ENCODE measurements at places on chromosomes 16 and 17.

DNA sequence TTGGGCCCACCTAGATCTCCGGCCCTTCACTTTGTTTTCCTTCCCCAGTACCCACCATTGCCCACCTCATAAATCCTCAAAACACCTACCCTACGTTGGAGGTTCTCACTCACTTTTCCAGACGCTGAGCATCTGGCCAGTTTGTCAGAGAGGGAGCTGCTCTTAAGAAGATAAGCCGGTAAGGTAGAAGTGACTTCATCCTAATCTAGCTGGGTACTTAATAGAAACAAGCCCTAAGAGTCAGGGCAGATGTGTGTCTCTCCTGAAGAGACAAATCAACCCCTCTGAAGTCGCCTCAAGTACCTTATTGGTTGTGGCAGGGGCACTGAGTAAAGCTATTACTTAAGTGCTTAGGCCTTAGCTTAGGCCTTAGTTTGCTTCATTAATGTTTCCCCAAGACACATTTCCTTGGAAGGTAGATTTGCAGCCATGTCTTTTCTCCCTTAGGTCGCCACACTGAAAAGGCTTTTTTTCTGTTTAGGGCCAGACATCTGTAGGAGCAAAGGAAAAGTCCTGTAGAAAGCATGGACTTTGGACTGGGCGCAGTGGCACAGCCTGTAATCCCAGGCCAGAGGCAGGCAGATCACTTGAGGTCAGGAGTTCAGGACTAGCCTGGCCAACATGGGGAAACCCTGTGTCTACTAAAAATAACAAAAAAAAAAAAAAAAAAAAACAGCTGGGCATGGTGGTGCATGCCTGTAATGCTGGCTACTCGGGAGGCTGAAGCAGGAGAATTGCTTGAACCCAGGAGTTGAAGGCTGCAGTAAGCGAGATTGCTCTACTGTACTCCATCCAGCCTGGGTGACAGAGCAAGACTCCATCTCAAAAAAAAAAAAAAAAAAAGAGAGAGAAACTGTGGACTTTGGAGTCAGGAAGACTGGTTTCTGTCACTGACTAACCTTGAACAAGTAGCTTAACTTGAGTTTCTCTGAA, 1.0 kb downstream of the TACO1 start:
- no peak for DNase-seq

DNA sequence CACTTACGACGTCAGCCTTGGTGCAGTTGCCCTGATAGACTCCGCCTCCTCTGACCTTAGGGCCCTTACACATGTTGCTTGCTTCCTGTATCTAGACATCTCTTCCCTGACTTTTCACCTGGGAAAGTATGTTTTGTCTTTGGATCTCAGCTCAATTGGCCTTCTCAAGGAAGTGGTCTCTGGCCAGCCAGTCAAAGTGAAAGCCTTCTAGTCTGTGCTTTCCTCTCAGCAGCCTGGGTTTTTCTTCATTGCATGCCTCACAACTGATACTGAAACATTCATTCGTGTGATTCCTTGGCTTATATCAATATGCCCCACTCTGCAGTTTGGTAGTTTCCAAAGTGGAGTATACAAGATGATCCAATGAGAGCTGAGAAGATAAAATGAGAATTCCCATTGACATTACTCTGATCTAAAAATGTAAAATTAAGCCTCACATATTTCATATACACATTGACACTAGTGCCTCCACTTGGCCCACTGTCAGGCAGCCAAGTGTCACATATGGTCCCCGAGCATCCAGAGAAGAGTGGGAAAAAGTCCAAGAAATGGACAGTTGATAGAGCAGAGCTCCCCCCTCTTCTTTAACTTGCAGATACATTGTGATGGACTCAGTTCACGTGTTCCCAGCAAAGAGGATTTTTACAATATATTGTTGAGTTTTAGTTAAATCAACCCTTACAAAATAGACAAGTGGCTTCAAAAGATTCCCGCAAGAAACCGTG, 371.2 kb upstream of the ASIC2 start:
- no peak for DNase-seq

DNA sequence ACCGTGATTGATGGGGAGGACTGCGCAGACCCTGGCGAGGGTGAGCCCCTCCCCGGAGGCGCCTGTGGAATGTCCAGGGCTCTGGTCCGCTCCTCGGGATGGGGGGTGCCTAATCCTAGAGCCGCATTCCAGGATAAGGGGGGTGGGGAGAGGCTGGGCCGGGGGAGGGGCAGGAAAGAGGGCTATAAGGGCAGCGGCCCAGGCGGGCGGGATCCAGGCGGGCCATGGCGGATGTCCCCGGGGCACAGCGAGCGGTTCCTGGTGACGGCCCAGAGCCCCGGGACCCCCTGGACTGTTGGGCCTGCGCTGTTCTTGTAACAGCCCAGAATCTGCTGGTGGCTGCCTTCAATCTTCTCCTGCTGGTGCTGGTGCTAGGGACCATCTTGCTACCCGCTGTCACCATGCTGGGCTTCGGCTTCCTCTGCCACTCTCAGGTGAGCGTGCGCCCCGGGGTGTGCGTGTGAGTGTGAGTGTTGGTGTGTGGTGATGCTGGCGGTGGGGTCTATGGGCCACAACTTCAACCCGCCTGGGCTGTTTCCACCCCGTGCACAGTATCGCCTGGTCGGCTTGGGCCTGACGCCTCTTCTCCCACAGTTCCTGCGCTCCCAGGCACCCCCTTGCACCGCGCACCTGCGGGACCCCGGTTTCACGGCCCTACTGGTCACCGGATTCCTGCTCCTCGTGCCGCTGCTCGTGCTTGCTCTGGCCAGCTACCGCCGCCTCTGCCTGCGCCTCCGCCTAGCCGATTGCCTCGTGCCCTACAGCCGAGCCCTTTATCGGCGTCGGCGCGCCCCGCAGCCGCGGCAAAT, at the start of gene TMEM88:
Gene TMEM88, plus strand, starts transcription at position 216 of the 809 bp plus-strand sequence. Its CDS starts 9 bp downstream, at position 225.
- no peak for DNase-seq

- DNase-seq = no peak
Observed at GRCh38 chr16:55225972-55226542, 97.9 kb upstream of the IRX6 start.

DNA sequence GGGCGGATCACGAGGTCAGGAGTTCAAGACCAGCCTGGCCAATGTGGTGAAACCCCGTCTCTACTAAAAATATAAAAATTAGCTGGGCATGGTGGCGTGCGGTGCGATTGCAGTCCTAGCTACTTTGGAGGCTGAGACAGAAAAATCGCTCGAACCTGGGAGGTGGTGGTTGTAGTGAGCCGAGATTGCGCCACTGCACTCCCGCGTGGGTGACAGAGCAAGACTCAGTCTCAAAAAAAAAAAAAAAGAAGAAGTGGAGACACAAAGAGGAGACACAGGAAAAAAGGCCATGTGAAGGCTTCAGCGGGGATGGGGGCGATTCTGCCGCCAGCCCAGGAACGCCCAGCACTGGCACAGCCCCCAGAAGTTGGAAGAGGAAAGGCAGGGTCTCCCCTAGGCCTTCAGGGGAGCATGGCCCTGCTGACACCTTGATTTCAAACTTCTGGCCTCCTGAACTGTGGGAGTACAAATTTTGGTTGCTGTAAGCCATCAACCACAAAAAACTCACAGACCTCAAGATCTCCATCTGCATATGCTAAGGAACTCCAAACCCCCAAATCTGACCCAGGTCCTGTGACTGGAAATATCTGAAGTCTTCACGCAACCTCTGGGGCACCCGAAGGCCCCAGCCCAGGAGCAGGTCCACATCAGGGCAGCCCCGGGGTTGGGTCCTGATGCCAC, 7.0 kb downstream of the SGSH start:
- DNase-seq = no peak

GRCh38 chr16:14309001-14309886, 238.1 kb downstream of the MRTFB start:
- peak; percentile 17 for DNase-seq

- peak; percentile 56 for DNase-seq
Observed at GRCh38 chr17:13031718-13032350, 14.0 kb upstream of the ELAC2 start.

DNA sequence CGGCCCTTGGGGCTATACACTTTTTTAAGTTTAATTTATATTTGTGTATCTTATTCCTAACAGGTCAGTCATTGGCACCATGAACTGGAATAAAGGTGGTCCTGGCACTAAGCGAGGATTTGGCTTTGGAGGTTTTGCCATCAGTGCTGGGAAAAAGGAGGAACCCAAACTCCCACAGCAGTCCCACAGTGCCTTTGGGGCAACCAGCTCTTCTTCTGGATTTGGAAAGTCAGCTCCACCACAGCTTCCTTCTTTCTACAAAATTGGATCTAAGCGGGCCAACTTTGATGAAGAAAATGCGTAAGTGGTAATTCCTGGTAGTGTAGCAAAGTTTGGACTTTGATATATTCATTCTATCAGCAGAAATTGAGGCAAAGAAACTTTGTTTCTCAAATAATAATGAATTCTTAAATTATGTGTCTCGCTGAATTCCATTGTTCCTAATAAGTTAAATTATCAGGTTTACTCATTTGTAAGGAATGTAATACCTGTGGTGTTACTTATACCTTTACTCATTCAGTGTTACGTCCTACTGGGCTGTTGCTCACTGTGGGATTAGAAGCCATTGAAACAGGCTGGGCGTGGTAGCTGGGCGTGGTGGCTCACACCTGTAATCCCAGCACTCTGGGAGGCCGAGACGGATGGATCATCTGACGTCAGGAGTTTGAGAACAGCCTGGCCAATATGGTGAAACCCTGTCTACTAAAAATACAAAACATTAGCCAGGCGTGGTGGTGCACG, 13.2 kb downstream of the DDX42 start:
- DNase-seq = no peak

- no peak for DNase-seq
Observed at GRCh38 chr17:67260170-67260987, 15.4 kb upstream of the HELZ start.

GRCh38 chr17:17553217-17554195, 38.0 kb downstream of the PEMT start:
- DNase-seq = no peak

- peak; percentile 84 for DNase-seq
Observed at GRCh38 chr17:32127158-32127897, 15.0 kb upstream of the RHOT1 start.

DNA sequence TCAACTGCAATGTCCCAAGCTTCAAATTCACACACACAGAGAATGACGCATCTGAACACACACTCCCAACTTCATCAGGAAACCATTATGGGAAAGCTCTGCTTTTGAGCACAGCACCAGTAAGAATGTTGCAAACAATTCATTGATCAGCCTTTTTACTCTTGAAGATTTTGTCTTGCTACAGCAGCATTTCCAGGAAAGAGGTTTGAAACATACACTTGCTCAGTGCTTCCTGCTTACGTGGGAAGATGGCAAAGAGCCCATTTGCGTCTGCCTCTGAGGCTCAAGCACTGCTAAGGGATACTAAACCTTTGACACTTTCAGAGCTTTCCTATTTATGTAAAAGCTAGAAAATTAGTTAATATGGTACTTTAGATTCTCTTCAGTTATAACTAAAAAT, 77.2 kb upstream of the MON1B start:
- no peak for DNase-seq

DNA sequence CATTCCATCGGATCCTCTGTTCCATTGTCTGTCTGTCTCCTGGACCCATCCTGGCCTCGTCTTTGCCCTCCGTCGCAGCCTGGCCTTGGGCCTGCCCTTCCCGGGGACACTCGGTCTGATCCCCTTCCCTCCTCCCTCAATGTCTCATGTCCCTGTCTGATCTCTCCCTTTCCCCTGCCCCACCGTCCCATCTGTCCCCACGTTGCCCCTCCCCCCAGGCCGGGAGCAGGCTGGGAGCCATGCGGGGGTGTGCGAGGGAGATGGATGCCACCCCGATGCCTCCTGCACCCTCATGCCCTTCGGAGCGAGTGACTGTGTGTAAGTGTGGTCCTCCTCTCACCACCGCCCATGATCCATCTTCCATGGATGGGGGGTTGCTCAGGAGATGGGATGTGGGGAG, 5.3 kb upstream of the ATP2A1 start:
- DNase-seq = no peak

- DNase-seq = peak; percentile 69
Observed at GRCh38 chr16:85717393-85718152, 28.8 kb upstream of the GINS2 start.

- no peak for DNase-seq
Observed at GRCh38 chr17:74892013-74892841, 1.2 kb downstream of the FADS6 start.

DNA sequence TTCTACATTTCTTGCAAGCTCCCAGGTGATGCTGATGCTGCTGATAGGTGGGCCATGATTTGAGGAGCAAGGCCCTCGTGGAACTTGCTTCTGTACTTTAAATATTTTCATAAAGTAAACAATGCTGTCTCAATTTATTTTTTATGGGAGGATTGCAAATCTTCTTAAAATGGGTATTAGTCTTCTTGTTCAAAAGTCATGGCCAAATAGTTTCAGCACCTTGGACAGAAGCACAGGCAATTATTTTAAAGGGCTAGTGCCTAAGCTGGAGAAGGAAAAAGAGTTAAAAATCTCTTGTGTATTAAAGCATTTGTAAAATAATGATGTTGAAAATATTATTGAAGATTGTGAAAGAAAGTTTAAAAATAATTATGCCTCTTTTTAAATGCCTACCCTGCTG, 50.5 kb downstream of the GPR139 start:
- DNase-seq = no peak

GRCh38 chr17:75819678-75820077, 24.5 kb downstream of the UNC13D start:
- no peak for DNase-seq

DNA sequence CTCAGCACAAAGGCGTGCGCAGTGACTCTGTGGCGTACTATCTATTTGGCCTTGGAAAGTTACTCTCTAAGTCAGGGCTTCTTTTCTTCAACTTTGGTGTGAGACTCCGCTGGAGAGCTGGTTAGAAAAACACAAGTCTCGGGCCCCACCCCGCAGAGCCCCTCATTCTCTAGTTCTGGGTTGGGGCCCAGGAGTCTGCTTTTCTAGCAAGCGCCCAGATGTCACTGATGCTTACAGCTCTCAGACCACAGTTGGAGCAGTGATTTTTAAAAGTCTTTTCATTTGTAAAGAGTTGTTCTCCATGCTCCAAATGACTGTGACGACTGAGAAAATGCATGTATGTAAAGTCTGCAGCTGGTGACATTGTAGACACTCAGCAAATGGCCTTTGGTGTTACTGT, 582.3 kb downstream of the WWOX start:
- no peak for DNase-seq

DNA sequence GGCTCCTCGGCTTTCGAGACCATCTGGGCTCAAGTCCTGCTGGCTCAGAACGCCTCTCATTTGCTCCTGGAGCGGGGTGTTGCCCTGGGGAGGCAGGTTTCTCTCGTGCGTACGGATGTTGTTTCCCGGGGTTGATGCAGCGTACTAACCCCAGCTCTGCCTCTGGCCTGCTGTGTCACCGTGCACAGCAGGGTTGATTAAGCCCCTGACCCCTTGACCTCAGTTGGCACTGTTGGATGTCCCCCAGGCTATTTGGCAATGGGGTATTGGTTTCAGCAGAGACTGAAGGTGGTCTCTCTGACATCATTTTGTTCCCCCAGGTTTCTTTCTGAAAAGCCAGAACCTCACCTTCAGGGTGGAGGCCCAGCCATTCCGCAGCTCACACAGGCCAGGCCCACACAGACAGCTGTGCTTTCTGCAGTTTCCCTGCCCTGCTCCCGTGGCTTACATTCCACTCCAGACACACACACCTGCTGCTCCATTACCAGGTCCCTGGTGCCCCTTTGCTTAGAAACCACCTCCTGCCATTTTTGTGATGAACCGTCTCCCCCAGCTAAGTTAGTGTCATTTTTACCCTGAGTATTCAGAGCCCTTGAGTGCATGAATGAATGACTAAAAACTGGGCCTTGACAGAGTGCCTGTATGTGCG, 233.5 kb downstream of the CCDC182 start:
- no peak for DNase-seq

GRCh38 chr17:50920041-50920410, 53.9 kb upstream of the TOB1 start:
- DNase-seq = no peak

Measured in activated CD4-positive, alpha-beta T cell treated with anti-CD3 and anti-CD28 coated beads, Interleukin-2, amount 50 U/mL, for 48 hours (primary cell).